ENCODE measurements at places on chromosomes 5 and 9. TPM values are rescaled to one million over a fixed set of nuclear protein-coding genes. Genes with fewer than 3 reads are reported as not detected.

GRCh38 chr5:148347706-148348105 lies 12.3 kb downstream of the SPINK9 start:
- H3K27ac ChIP-seq: no peak overlapping the region
- H3K27me3 ChIP-seq: no peaks in the 10 kb centered on the region
- DNase-seq: no peak
- no peaks in the 10 kb centered on the region for H3K36me3 ChIP-seq

DNA sequence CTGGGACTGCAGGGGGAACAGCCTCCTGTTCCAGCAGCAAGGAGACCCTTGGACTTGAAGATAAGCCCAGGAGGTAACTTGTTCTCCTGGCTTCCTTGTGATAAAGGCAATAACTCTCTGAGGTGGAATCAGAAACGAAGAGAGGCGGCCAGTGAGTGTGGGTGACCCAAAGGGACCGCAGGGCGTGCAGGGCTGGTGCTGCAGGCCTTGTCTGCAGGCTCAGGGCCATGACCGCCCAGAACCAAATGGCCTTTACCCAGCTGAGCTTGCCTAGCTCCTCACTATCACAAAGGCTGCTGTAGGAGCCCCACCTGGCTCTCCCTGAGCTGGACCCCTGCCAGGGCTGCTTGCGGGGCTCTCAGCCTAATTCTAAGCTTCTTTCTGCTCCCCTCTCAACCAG lies 72.5 kb downstream of the NDFIP1 start:
- H3K4me1 ChIP-seq: no peaks in the 10 kb centered on the region
- no peaks in the 10 kb centered on the region for H3K27me3 ChIP-seq
- no peak for DNase-seq
- H3K36me3 ChIP-seq: no peaks in the 10 kb centered on the region
- H3K4me3 ChIP-seq: no peak overlapping the region

The WNT8A gene
- not detected for polyA plus RNA-seq

- no peaks in the 10 kb centered on the region for H3K27me3 ChIP-seq
- no peaks in the 10 kb centered on the region for H3K4me1 ChIP-seq
- DNase-seq: no peak
- no peak overlapping the region for H3K4me3 ChIP-seq
- H3K36me3 ChIP-seq: no peaks in the 10 kb centered on the region
These were observed 570.0 kb upstream of the ZNF608 start for GRCh38 chr5:125316391-125316790.

DNA sequence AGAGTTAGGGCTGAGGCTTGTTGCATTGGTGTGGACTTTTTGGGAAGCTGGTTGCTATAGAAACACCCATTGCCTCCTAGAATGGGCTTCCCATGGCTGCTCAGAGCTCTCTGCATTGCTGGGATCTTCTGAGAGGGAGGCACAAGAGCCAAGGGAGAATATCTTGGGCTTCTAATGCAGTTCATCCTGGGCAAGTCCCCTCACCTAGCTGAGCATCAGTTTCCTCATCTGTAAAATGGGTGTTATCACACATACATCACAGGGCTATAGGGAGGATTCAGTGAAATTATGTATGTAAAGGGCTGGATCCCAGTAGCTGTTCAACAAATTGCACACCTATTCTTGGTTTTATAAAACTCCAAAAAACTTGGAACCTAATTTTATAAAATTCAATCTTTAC lies 106.1 kb upstream of the ALDH1B1 start:
- H3K36me3 ChIP-seq: no peaks in the 10 kb centered on the region
- no peak overlapping the region for H3K27ac ChIP-seq
- no peaks in the 10 kb centered on the region for H3K4me1 ChIP-seq
- H3K4me3 ChIP-seq: no peak overlapping the region

The CBY3 gene
- 1.4 TPM for polyA plus RNA-seq

The PIP5KL1 gene
- not detected for polyA plus RNA-seq

The UNC5A gene
- not detected for polyA plus RNA-seq

DNA sequence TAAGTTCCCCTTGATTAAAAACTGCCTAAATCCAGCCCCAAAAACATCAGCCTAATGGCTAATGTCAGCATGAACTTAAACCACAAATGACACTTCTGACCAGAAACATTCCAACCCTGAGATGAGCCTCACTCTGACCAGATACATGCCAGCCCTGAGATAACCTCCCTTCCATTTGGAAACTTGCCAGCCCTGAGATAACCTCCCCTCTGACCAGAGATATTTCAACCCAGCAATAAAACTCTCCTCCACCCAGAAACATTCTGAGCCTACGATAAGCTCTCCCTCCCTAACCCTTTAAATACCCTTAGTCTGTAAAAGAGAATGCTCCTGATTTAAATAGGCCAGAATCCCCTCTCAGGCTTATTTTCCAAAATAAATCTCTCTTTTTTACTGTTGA lies 1035.7 kb upstream of the NUDT12 start:
- H3K27me3 ChIP-seq: no peaks in the 10 kb centered on the region
- no peak overlapping the region for H3K4me3 ChIP-seq
- no peak for DNase-seq
- H3K4me1 ChIP-seq: no peaks in the 10 kb centered on the region
- no peak overlapping the region for H3K27ac ChIP-seq

GRCh38 chr9:99826579-99826978 lies 4.9 kb downstream of the NR4A3 start:
- H3K36me3 ChIP-seq: no peaks in the 10 kb centered on the region
- H3K27me3 ChIP-seq: peaks cover 6% of the 10 kb centered on the region
- no peak overlapping the region for H3K4me3 ChIP-seq
- no peak for DNase-seq

GRCh38 chr9:27851858-27852257 lies 278.6 kb upstream of the C9orf72 start:
- no peak overlapping the region for H3K27ac ChIP-seq
- no peaks in the 10 kb centered on the region for H3K36me3 ChIP-seq
- H3K4me1 ChIP-seq: no peaks in the 10 kb centered on the region
- no peak overlapping the region for H3K4me3 ChIP-seq

The ENTPD2 gene
- not detected for polyA plus RNA-seq

DNA sequence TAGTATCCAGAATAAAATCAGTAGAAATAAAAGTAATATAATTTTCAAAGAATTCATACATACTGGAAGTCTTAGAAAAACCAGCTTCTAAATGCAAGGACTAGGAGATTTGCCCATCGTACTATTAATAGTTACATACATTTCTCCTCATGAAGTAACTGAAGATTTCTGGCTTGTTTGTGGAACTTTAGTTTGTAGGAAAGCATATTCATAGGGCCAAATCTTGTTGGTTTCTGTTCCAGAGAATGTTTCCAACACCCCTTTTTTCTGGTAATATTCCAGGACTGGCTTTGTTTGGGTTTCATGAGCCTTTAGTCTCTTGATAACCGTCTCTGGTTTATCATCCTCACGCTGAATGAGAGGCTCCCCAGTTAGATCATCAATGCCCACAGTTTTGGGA lies 66.3 kb upstream of the TJP2 start:
- no peak overlapping the region for H3K27ac ChIP-seq
- H3K36me3 ChIP-seq: no peaks in the 10 kb centered on the region
- no peak overlapping the region for H3K4me3 ChIP-seq
- no peak for DNase-seq

The SH3RF2 gene
- not detected for polyA plus RNA-seq

DNA sequence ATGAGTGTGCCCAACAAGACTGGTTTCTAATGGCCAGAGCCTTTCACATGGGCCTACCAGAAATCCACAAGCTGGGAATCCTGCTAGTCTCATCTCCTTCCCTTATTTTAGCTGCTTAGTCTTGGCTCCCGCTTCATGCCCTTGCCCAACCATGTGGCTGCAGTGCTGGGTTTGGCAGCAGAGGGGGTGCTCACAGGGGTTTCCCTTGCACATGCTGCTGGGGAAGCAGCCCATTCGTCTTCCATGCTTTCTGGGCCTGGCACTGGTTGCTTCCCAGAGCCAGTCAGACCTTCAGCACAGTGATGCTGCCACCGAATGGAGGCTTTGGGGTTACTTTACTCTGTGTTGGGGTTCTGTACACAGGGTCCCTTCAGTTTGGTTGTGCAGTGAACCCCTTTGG lies 26.3 kb downstream of the SLC46A2 start:
- H3K27ac ChIP-seq: no peak overlapping the region
- no peaks in the 10 kb centered on the region for H3K27me3 ChIP-seq
- H3K4me3 ChIP-seq: no peak overlapping the region
- H3K36me3 ChIP-seq: no peaks in the 10 kb centered on the region

DNA sequence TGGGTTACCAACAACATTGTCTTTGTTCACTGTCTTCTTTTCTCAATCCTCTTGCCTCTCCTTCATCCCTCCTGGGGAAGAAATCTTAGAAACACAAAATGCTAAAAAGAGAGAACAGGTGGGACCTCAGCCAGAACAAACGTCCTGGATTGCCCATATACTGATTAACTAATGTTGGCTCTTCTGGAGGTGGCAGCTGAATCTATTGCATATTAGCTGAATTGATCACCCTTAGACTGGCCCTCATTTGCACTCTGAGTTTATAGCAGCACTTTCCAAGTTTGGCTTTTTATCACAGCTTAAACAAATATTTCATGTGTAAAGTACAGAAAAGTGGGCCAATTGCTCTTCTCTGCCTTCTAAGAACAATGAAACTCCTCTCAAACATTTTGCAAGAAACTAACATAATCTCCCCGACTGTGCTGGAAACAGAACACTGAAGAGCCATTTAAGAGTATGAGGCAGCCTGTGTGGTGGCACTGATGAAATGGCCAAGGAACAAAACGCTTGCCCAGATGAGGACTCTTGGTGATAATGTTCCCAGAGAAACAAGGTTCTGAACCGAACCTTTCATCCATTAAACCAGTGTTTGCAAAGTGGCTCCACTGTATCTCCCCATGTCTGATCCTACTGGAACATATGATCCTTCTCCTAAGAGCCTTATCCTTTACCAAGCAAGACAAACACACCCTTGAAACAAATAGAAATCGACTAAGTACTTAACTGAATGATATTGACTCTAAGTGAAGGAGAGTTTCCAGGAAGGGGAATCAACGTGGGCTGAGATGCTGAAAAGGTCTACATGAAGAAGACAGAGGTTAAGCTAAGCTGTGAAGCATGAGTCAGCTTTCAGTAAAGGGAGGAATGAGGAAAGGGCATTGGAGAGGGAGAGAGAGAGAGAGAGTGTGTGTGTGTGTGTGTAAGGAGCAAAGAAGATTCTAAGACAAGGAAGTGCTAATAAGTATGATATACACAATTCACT lies 83.2 kb upstream of the LIFR start:
- DNase-seq: no peak
- H3K4me1 ChIP-seq: no peaks in the 10 kb centered on the region
- no peaks in the 10 kb centered on the region for H3K36me3 ChIP-seq

The PCDHA11 gene
- not detected for polyA plus RNA-seq

DNA sequence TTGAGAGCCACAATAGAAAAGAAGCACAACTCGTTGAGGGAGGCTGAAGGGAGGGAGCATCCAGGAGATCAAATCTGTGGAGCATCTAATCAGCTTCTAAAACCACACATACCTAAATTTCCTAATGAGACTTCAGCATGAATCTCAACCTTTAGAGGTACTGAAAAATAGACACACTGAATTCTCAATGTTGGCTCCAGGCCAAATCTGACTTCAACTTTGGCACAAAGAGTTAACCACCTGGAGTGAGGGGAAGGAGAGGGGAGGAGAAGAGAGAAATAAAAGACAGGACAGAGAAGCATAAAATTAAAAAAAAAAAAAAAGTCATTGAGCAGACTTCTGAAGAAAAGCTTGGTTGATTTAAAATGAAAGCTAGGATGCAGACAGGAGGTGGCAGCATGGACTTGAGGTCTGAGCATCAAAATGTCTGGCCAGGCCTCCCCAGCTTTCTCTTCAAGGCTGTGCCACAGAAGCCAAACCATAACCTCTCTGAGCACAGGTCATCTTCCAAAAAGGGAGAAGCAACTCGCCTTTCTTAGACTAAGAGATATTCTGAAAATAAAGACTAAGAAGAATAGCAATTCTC lies 205.6 kb downstream of the DENND1A start:
- H3K4me1 ChIP-seq: no peaks in the 10 kb centered on the region
- no peaks in the 10 kb centered on the region for H3K36me3 ChIP-seq

GRCh38 chr5:172111852-172112225 lies 76.2 kb downstream of the STK10 start:
- no peaks in the 10 kb centered on the region for H3K36me3 ChIP-seq
- peak overlapping the region; percentile 71 for H3K27ac ChIP-seq
- peaks cover 69% of the 10 kb centered on the region for H3K4me1 ChIP-seq
- no peaks in the 10 kb centered on the region for H3K27me3 ChIP-seq
- no peak for DNase-seq
- peak overlapping the region; percentile 36 for H3K4me3 ChIP-seq

DNA sequence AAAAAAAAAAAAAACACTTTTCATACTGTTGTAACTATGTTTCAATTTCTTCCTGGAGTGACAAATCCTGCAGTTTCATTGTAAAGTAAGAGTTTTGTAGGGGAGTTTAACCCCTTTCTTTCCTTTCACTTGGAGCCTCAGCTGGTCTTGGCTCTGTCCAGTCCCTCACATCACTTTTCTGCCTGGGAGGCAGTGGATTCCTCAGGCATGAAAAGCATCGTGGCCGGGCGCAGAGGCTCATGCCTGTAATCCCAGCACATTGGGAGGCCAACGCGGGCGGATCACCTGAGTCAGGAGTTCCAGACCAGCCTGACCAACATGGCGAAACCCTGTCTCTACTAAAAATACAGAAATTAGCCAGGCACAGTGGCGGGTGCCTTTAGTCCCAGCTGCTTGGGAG lies 45.6 kb upstream of the MYO10 start:
- H3K27ac ChIP-seq: no peak overlapping the region
- H3K4me3 ChIP-seq: no peak overlapping the region
- H3K4me1 ChIP-seq: no peaks in the 10 kb centered on the region

The ASPN gene
- polyA plus RNA-seq: not detected

GRCh38 chr9:78778861-78779374 lies 482.0 kb downstream of the PSAT1 start:
- no peaks in the 10 kb centered on the region for H3K4me1 ChIP-seq
- H3K27me3 ChIP-seq: no peaks in the 10 kb centered on the region
- no peak for DNase-seq
- H3K36me3 ChIP-seq: no peaks in the 10 kb centered on the region
- H3K4me3 ChIP-seq: no peak overlapping the region
- H3K27ac ChIP-seq: no peak overlapping the region

DNA sequence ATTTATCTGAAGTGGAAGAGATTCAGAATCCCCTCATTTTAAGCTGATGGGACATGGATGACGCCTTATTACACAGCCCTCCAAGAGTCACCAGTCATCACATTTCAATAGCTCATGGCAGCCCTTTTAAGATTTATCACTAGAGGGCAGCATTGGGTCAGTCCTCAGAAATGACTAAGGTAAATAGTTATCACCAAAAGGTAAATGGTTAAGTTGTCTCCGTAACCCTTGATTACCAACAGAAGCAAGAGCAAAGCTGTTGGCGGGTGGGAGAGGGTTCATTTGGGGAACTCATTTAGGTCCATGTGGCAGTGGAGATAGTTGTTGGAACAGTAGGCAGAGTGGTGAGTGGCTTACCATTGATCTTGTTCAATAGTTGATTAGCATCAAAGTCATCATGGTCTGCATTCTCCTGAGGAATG lies 12.0 kb upstream of the C9 start:
- H3K4me1 ChIP-seq: no peaks in the 10 kb centered on the region
- H3K36me3 ChIP-seq: no peaks in the 10 kb centered on the region
- H3K4me3 ChIP-seq: no peak overlapping the region

- H3K27ac ChIP-seq: no peak overlapping the region
- H3K4me3 ChIP-seq: no peak overlapping the region
- H3K27me3 ChIP-seq: no peaks in the 10 kb centered on the region
These were observed 9.1 kb downstream of the BRD3OS start for GRCh38 chr9:134034215-134035040.

The NFIB gene
- not detected for polyA plus RNA-seq

GRCh38 chr5:95446560-95447221 lies 55.5 kb downstream of the FAM81B start:
- no peak overlapping the region for H3K27ac ChIP-seq
- no peak overlapping the region for H3K4me3 ChIP-seq
- no peaks in the 10 kb centered on the region for H3K27me3 ChIP-seq
- no peaks in the 10 kb centered on the region for H3K36me3 ChIP-seq
- DNase-seq: no peak
- no peaks in the 10 kb centered on the region for H3K4me1 ChIP-seq

All from naive thymus-derived CD4-positive, alpha-beta T cell (primary cell).